Activated naive CD4-positive, alpha-beta T cell treated with anti-CD3 and anti-CD28 coated beads for 36 hours (primary cell): ENCODE measurements at places on chromosomes 3 and 15.
A peak's percentile ranks its signal among the peaks of the same experiment; 100 is the strongest.

- no peak for DNase-seq
These were observed 33.3 kb downstream of the MAP1A start for GRCh38 chr15:43550527-43551363.

- no peak for DNase-seq
These were observed 8.8 kb downstream of the LRIG1 start for GRCh38 chr3:66492071-66492470.

DNA sequence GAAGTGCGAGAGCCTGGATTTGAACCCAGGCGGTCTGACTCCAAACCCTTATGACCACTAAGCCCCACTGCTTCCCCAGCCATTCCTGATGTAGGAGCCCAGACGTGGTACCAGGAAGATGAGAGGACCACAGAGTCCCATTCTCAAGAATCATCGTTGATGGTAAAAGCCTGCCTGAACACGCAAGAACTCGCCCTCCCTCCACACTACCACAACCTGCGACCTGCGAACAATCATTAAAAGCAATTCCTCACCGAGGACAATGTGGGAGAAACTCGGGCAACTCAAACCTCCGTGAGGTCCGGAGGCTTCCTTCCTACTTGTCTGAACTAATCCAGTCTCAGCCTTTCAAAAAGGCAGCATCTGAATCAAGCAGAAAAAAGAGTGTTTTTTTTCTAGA is 10.3 kb downstream of the MAGI1 start:
- DNase-seq, result no peak

GRCh38 chr3:26964836-26965235 is 342.3 kb downstream of the LRRC3B start:
- no peak for DNase-seq

- DNase-seq, result no peak
These were observed 176.3 kb upstream of the LMCD1 start for GRCh38 chr3:8325306-8325705.

- no peak for DNase-seq
These were observed 1.8 kb downstream of the HDGFL3 start for GRCh38 chr15:83205725-83206324.

GRCh38 chr15:101445562-101446517 is 43.7 kb downstream of the PCSK6 start:
- no peak for DNase-seq

- no peak for DNase-seq
These were observed 37.8 kb upstream of the UACA start for GRCh38 chr15:70801109-70801508.

DNA sequence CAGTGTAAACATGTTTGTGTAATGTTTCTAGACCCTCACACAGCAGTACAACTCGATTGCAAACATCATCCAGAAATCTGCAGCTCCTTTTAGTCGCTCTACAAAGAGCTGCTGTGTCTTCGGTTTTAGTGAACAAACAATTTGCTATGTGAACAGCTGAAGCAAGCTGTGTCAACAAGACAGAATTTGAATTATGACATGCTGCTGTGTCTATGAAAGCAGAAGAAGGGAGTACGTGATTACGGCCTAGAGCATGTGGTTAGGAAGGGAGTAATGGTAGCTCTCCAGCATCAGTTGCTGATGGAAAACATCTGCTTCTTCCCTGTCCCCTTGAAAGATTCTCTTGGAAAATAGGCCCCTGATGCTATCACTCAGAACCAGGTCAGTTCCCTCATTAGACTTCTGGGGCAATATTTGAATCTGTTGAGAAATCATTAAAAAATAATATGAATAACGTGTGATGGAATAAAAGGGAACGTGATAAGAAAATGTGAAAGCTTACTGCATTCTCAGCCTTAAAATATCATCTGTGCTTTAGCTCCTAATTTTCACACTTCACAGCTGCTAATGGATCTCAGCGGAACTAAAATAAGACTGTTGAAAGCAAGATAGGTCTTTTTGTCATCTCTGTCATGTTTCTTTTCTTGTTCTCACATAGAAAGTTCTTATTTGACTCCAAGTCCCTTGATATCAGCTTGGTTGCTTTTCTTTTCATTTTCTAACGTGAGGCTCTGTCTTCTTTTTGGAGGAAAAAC is 891.5 kb downstream of the ROBO2 start:
- no peak for DNase-seq

DNA sequence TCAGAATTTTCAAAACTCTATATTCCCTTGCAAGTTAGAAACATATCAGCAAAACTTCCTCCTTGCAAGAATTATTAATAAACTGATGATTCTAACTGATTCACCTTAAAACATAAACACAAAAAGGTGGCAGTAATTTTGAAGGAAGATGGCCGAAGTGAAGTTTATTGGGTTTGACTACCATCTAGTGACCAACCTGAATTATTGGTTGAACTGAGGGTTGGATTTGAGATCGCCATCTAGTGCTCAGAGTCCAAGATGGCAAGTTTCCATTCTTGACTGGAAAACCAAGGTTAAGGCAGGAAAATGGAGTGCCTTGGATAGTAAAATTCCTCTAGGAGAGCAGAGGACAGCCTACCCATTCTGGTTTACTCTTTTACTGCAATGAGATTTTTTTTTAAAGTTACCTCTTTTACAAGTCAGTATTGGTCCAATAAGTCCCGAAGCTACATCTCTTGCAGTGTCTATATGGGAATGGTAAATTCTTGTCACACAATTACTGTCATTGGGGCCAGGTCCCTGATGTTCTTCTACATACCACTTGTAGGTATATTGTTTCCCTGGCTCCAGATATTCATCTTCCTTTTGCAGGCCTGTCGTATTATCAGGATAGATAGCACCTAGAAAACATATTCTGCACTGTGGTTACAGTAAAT is 51.6 kb upstream of the CP start:
- DNase-seq, result peak; percentile 34

- no peak for DNase-seq
These were observed 221.2 kb downstream of the IGSF11 start for GRCh38 chr3:118813472-118813871.

GRCh38 chr15:89975482-89976245 is 25.5 kb upstream of the ZNF710 start:
- no peak for DNase-seq

GRCh38 chr3:133963657-133964396 is 65.9 kb downstream of the SLCO2A1 start:
- no peak for DNase-seq

DNA sequence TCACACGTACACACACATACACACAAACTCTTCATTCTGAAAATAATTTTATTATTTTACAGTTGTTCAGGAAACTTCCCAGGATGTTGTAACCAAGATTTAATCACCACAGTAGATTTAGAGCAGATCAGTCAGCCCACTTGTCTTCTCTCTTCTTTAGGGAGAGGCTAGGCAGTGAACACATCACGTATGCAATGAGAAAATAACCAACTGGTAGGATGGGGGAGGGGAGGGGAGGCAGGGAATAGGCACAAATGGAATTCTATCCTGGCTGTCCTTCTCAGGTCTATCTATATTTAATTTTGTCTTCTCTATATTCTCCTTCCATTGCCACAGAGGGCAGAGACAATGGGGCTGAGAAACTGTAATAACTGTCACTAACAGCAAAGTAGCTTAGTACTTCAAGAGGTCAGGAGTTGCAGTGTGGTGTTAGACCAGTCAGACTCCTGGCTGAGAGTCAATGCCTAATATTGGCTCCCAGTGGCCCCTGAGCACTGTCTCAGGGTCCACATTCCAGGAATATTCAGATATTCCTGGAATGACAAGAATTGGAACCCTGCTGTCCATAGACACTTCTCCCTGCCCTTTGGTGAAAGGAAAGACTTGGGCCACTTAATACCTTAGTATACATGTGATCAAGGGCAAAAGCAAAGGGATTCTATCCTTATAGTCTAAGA is 2.6 kb upstream of the HCLS1 start:
- no peak for DNase-seq

DNA sequence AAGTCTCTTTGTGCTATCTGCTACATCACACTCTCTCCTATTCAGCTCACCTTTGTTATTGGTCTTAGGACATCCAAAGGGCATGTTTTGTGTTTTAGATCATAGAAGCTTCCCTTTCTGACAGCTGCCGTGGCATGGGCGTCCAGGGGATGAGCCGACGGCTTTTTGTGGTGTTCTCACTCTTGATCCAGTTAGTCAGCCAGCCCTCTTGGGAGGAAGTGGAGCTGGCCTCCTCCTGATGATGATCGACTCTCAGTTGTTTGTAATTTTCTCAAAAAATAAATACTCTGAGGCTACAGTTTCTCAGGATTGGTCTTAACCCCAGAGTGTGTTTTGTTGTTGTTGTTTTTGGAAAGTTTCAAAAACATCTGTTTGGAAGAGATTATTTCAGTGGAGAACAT is 34.4 kb downstream of the BOC start:
- no peak for DNase-seq

DNA sequence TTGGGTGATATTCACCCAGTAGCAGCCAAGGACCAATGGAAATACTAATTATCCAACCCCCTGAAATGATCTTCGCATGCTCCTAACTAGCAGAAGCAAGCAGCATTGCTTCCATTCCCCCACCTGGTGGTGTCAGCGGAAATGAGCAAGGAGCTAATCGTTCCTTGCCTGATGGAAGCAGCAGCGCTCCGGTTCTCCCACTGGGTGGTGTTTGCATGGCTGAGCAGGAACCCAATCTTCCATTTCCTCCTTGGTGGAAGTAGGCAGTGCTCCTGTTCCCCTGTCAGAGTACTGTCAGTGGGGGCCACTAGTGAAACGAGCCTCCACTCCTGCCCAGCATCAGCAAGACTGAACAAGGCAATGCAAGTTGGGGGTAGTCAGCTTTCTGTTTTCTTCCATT is 311.5 kb downstream of the CACNA2D3 start:
- DNase-seq, result no peak

GRCh38 chr3:175612487-175613196 is 753.5 kb downstream of the NAALADL2 start:
- no peak for DNase-seq

- DNase-seq, result no peak
These were observed 54.5 kb upstream of the GATA2 start for GRCh38 chr3:128547368-128547987.

- no peak for DNase-seq
These were observed 45.0 kb downstream of the SLC12A6 start for GRCh38 chr15:34292621-34293020.

DNA sequence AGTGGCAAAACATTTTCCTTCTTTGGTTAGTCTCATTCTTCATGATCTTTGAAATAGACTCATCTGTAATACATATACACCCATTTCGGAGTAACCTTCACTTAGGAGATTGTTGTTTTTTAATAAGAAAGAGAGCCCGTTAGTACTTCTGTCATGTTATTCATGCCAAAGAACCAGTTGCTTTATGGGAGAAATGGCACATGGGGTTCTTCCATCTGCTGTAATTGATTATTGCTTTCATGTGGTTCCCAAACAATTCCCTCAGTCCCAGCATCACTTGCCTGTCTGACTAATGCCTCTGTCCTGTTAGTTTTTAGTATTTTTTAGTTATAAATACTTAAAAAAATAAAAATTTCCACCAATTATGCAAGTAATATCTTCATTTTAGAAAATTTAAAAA is 33.8 kb upstream of the FAH start:
- no peak for DNase-seq

DNA sequence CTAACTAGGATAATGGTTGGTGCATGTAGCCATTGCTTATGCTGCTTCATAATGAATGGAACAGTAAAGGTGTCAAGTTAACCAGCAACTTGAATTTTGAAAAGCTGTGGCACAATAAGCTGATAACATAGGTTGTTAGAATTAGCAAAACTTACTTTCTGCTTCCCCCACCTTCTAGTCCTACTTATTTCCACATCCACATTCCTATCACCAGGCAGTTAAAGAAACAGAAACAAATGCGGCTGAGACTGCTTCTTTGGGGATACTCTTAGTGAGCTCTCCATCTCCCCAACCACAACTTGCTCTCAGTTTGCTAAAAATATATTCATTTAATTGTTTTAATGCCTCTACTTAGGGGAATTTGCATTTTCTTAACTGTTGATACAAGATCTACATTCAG is 215.1 kb downstream of the TIGIT start:
- no peak for DNase-seq

DNA sequence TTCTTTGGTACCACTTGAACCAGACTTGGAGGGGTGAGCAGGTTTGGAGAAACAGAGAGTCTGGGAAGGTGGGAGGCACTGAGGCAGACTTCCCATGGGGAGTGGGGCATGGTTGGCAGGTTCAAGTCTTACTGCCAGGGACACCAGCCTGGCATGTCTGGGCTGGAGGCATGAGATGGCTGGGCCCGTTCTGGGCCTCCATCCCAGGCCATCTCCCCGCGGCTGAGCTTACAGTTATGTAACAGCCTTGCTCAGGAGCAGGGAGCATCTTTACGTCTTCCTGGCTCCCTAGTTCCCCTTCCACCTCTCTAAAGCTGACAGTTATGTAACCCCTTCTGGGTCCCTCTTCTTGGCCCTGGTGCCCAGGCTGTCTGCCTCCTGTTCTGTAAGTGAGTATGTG is 12.4 kb downstream of the VIPR1 start:
- DNase-seq, result no peak

GRCh38 chr3:126152458-126152857 is 27.9 kb downstream of the ALDH1L1 start:
- no peak for DNase-seq

- DNase-seq, result no peak
These were observed 8.8 kb downstream of the GNL3 start for GRCh38 chr3:52694528-52695189.

DNA sequence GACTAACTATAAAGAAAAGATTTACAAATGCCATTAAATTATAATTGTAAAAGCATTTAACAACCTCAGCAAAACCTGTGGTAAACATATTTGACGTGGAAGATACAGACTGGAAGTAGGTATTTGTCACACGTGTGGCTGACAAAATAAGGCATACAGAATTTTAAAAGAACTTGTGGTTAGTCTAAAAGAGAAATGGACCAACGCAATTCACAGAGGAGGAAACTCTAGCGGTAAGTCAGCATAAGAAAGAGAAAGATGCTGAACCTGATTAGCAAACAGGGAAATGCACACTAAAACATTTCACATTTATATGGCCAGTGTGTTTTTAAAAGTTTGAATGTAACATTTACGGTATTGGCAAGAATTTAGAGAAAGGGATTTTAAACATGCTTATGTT is 35.3 kb downstream of the KCNH8 start:
- DNase-seq, result no peak

DNA sequence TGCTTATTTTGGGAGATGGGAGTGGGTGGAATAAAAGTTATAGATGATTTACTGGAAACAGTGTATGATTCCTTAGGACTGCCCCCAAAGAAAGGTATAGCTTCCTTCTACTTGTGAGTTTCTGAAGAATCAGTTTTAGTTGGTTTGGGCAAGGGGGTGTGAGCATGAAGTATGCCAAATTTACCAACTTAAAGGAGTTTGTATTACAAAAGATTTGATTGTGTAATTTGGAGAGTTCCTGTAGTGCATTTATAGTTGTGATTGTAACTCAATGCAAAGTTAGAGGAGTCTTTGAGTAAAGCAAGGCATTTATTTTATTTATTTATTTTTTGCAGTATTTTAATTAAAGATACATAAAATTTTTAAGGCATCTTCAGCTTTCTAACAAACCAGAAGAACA is 42.8 kb downstream of the TSC22D2 start:
- DNase-seq, result no peak

DNA sequence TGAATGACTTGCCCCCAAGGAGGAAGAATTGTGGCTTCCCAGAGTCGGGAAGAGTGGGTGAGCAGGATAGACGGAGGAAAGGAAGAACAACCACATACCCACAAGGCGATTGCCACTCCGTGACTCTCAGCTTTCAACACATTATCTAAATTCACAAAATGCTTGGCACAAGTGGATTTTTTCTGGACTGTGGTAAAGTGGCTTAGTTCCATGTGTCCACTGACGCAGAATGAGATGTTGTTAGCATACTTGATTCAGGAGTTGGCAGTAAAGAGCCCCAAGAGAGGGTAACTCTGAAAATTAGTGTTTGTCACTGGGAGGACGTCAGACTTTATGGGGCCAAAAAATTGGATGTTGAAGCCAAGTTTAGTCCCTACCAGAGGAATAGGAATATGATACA is 198.8 kb upstream of the CTNNB1 start:
- DNase-seq, result no peak
